ENCODE measurements at places on chromosomes 6 and 20.

DNA sequence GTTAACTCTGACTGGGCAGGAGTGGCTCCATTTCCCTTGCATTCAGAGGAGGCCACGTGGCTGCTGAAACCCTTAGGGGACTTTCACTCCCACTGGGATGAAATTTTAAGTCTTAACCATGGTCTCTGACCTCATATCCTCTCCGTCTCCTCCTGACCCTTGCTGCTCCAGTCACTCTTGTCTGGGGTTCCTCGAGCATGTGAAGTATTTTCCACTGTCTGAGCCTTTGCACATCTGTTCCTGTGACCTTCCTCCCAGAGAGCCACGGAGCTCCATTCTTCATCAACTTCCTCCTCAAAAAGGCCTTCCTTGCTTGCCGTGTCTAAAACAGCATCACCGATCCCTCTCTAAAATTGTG is 153.0 kb upstream of the UST start:
- no peak for DNase-seq

DNA sequence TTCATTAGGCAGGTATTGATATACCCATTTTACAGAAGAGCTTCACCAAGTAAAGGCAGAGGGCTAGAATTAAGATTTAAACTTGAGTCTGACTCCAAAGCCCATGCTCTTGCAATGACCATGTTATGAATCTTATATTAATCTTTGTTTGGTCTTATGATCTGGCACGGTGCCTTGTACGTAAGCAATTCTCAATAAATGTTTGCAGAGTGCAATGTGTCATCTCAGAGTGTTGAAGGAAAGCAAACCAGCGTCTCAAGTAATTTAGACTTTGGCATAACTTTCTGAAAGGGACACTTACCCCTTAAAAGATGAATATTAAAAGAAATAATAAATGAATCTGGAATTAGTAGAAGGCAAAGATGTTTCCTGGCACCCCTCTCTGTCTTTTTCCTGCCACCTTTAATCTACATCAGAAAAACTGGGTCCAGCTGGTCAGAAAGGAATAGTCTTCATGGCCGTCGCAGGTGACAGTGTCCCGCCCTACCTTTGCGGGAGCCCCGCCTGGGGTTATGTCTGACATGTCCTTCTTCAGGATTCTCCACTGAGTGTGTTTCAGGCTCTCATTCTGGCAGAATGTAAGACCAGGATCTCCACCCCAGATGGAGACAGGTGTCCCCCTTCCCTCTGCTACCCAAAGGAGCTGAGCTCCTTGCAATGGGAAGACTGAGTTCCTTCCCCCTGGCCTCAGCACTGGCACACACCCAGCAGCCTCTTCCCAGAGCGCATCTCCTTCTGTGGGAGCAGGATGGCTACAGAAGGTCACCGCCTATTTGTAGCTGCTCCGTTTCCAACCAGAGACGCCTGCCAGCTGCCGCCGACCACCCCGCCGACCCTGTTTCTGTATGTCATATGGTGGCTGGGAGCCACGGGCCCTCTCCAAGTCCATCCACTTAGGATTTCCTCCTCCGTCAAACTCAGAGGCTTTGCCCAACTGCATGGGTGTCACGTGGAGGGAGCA is 266.3 kb upstream of the ECI2 start:
- no peak for DNase-seq

DNA sequence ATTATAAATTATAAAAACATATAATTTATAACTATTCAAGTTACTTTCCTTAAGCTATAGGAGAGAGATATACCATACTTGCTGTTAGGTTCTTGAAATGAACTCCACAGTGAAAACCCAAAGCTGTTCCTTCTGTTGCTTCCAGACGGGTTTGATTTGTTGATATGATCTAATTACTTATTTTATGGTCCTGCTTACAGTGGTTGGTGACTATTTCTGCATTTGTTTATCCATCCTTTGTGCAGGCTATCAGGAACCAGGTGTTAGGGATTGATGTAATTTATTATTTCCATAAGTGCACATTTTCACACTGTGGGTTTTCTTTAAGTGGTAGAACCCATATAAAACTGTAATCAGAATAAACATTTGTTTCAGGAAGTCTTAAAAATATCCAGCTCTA is 167.1 kb downstream of the KIF6 start:
- DNase-seq, result no peak

- DNase-seq, result no peak
These were observed 48.0 kb downstream of the PHIP start for GRCh38 chr6:79030023-79030422.

DNA sequence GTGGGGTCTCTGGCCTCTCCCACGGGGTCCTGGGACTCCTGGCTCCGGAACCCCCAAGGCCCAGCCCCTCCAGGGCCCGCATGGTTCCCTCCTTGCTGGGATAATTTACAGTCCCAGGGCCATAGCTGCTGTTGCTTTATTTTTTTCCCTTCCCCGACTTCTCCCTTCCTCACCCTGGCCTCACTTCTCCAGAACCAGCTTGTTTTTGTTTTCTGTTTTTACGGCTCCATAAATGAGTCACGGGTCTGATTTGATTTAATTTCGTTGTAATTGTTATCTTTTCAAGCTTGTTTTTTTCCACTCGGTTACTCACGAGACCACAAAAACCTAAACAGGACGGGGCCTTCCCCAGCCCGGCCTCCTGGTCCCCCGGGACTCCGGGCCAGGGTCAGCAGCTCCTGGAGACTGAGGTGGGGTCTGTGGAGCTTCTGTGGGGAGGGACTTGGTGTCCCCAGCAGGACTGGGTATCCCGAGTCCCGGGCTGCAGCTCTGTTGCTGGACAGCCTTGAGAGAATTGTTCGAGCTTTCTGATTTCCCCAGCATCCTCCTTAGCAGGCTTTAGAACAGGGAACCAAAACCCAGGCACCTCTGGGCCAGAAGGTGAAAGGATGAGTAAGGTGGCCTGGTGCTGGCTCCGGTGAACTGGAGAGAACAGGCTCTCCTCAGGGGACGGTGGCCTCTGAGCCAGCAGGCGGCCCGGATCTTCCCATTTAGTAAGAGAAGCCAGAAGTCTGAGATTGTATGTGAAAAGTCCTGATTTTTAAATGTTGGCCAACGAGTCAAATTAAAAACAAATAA is 94.9 kb downstream of the CEBPB start:
- no peak for DNase-seq

DNA sequence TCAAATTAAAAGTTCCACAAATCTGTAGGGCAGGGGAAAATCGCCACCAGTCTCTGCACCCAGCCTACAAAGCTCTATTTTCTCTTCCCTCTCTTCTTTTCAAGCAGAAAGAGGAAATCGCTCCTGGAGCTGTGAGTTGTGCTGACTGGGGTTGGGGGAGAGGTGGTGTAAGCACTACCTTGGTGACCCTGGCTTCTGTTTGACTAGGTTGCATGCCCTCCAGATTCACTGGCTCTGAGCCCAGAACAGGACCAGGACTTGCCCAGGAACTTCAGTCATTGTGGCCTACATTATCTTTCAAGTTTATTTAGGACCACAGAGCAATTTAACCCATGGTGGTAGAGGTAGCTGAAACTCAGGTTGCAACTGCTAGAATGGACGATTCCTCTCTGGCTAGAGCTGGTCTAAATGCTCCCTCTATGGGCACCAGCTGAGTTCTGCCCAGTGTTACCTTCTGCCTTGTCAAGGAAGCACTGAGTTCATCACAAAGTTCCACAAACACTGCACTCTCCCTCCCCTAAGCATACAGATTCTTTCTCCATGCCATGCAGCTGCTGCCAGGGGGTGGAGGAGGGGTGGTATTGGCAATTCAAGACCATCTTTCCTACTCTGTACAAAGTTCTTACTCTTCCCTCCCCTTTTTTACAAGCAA is 122.0 kb upstream of the BMP5 start:
- DNase-seq, result no peak

DNA sequence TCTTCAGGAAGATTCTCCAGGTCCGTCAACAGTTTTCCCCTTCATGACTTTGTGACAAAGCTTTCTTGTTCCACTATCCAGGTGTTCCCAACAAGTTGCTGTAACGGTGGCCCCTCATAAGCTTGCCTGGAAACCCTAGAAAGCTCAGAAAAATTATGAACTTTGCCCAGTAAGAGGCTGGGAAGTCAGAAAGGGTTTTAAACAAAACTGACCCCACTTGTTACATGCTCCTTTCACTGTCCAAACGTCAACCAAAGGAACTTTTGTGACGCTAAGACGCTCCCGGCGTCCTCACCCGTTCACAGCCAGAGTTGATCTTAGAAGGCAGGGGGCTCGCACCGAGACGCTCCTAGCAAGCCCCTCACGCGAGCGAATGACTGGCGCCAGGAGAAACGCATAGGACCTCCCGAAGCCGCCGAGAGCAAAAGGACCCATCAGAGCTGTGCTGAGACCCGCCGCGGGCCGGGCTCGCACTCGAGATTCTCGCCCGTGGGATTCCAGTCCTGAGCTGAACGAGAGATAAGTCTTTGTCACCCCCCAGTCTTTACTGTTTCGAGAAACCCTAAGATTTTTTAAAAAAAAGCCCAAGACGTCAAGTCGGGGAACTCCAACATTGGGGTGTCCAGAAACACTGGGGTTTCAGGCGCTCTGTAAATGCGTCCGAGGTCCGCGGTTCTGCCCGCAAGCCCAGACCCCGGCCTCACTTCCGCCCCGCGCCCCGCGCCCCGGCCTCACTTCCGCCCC is 544 bp upstream of the ACAT2 start:
- no peak for DNase-seq

DNA sequence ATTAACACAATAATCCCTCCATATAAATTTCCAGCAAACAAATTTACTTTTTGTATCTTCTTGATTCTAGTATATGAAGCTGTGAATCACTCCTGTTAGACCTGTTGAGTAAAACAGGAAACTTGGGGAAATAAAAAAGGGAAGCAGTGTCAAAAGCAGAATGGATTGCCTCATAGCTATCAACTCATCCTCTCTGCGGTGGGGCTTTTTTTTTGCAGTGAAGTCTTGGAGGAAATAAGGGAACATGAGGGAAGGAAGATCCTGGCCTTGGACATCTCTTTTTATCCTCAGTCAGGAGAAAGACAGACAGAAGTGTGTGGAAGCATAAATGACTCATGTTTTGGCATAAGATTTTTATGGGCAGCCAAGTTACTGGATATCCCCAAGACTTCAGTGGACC is 332.5 kb downstream of the TFAP2A start:
- peak; percentile 33 for DNase-seq

GRCh38 chr20:63009988-63010769 is 3.4 kb upstream of the BHLHE23 start:
- DNase-seq, result peak; percentile 11

- peak; percentile 75 for DNase-seq
These were observed 47.0 kb downstream of the OR2B2 start for GRCh38 chr6:27864906-27865849.

DNA sequence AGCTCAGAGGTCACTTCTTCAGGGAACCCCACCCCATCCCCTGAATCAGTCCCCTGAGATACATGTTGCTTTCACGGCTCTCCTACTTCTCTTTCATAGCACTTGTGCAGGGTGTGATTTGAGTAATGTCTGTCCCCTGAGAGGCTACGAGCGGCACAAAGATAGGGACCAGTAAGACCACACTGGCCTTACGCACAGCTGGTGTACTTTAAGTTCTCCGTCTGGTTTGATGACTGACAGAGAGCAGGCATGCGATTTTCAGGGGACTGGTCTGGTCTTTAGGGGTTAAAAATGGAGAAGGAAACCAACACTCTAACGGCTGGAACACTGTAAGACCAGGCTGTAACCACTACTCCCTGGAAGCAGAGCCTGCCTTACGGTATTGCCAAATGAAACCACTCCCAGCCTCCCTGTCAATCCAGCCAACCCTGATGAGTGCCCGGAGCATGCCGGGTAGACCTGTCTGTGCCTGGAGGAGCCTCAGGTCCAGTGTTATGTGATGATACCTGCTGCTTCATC is 47.1 kb downstream of the ELMO2 start:
- DNase-seq, result peak; percentile 37

DNA sequence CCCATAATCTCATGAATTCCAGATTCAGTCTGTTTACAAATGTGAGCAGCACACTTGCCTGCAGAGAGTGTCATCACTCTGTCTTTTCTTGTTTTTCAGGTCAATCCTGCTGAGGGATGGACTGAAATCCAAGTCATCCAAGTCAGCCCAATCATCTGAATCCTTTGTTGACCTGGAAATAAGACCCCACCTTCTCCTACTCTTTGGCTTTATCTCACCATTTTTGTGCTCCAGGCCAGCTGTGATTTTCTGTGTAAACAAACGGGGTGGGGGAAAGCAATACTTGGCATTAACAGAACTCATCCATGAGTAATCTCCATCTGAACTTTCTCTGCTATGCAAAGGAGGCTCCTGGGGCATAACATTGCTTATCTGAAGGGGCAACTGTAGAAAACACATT is 16.9 kb upstream of the GSTA4 start:
- no peak for DNase-seq

DNA sequence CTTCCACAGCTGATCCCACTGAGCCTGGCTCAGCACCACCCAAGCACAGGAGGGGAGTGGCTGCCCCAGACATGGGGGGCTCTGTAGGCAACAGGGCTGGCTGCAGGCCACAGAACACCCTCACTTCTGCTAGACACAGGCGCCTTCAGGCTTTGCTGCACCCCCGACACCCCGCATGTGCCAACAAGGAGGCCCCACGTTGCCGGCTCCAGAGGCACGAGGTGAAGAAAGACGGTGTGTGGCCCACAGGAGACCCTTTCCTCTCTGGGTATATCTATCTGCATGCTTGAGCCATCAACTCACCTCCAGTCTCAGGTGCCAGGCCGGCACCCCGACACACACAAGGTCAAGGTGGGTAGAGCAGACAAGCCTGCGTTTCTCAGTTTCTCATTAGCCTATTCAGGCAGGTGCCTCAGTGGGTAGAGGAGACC is 158.3 kb downstream of the DLL1 start:
- DNase-seq, result no peak

DNA sequence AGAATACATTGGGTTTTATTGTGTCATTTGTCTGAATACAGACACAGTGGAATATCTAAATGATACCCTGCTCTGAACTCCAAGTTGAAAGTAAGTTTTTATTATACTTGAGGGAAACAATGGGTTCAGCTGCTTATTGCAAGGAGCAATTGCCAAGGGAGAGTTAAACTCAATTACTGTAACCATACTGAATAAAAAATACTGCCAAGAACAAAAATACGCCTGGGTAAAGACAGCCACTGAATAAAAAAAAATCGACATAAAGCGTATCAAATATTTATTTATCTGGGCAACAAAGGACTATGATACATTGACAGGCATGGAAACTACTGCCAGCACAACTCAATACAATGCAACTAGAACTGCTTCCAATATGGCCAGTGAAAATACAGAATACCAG is 18.1 kb downstream of the TFAP2A start:
- no peak for DNase-seq
